ENCODE measurements at places on chromosomes 4 and X. TPM values are rescaled to one million over a fixed set of nuclear protein-coding genes. Genes with fewer than 3 reads are reported as not detected.

Gene DGKK
- not detected for polyA plus RNA-seq

Gene IGSF1
- not detected for polyA plus RNA-seq

Gene FAM9B
- polyA plus RNA-seq, result not detected

Gene ADGRL3
- 15.0 TPM for polyA plus RNA-seq

Gene AFM
- not detected for polyA plus RNA-seq

Gene NR0B1
- not detected for polyA plus RNA-seq

Gene DMD
- polyA plus RNA-seq, result 98.4 TPM

Gene MTMR8
- polyA plus RNA-seq, result 0.15 TPM

All from Purkinje cell (primary cell).